Articular chondrocyte of knee joint (primary cell): ENCODE measurements at places on chromosomes 5 and 9. TPM values are rescaled to one million over a fixed set of nuclear protein-coding genes. Genes with fewer than 3 reads are reported as not detected.

PAEP gene
- total RNA-seq: not detected in 2 replicates

HRH2 gene
- total RNA-seq: 0.54 TPM in 1 of 2 replicates, not detected in the other

ORM2 gene
- total RNA-seq: not detected in 2 replicates

ZNF300 gene
- 8.1 and 10.6 TPM in 2 replicates for total RNA-seq
